ENCODE measurements at places on chromosomes 11 and 22. TPM values are rescaled to one million over a fixed set of nuclear protein-coding genes. Genes with fewer than 3 reads are reported as not detected.

The HTR3B gene
- 0.23 TPM for total RNA-seq

The PDE2A gene
- 60.9 TPM for total RNA-seq

The ACTN3 gene
- total RNA-seq, result 0.23 TPM

The BIRC3 gene
- 4.4 TPM for total RNA-seq

The SPTBN2 gene
- total RNA-seq, result 97.3 TPM

The LRRC74B gene
- 0.46 TPM for total RNA-seq

The ZFTA gene
- 32.1 TPM for total RNA-seq

The BBS1 gene
- total RNA-seq, result 58.8 TPM

The SCGB1A1 gene
- total RNA-seq, result not detected

The PRODH gene
- total RNA-seq, result 10.1 TPM

The SLCO2B1 gene
- total RNA-seq, result 18.0 TPM

The GLB1L3 gene
- total RNA-seq, result 1.8 TPM

The SYT7 gene
- 71.5 TPM for total RNA-seq

The SLC22A25 gene
- 0.23 TPM for total RNA-seq

The EXPH5 gene
- 2.3 TPM for total RNA-seq

The GNG3 gene
- total RNA-seq, result 99.7 TPM

The SMIM35 gene
- total RNA-seq, result under 0.01 TPM

The WT1 gene
- total RNA-seq, result not detected

The PAMR1 gene
- total RNA-seq, result 7.2 TPM

The RAG2 gene
- total RNA-seq, result not detected

The GPHA2 gene
- total RNA-seq, result not detected

The IGSF22 gene
- total RNA-seq, result 0.46 TPM

The THRSP gene
- not detected for total RNA-seq

The GGT1 gene
- total RNA-seq, result 1.8 TPM
